ENCODE measurements at places on chromosomes 5 and 9. TPM values are rescaled to one million over a fixed set of nuclear protein-coding genes. Genes with fewer than 3 reads are reported as not detected.

Gene PLCXD3
- total RNA-seq = 1.6 TPM

Gene MRPS27
- 37.6 TPM for total RNA-seq

Gene GDA
- total RNA-seq = 65.5 TPM

Gene EMB
- 13.7 TPM for total RNA-seq

Gene ADAMTS12
- total RNA-seq = 0.72 TPM

Gene LCP2
- 13.5 TPM for total RNA-seq

Gene CYFIP2
- total RNA-seq = 28.6 TPM

Gene CDC20B
- not detected for total RNA-seq

Gene EQTN
- 1.4 TPM for total RNA-seq

Gene SHLD3
- 3.4 TPM for total RNA-seq

Gene HRH2
- total RNA-seq = 3.0 TPM

Gene IL4
- total RNA-seq = not detected

Gene CCDC69
- 23.4 TPM for total RNA-seq

Gene FAXDC2
- total RNA-seq = 55.9 TPM

Gene IL3
- total RNA-seq = not detected

Gene LRRTM2
- total RNA-seq = 0.60 TPM

Gene HARS1
- total RNA-seq = 58.3 TPM

Gene IL33
- 16.2 TPM for total RNA-seq

Gene ITGA1
- 18.7 TPM for total RNA-seq

Gene TRPM6
- total RNA-seq = 45.9 TPM

Gene SPINK4
- total RNA-seq = 13.2 TPM

Gene PCDHB6
- total RNA-seq = 0.24 TPM

Gene LHX6
- 5.1 TPM for total RNA-seq

Gene PCDHA1
- not detected for total RNA-seq

Gene OMD
- total RNA-seq = 5.1 TPM
